ENCODE measurements at places on chromosomes 3 and 15.

GRCh38 chr3:10888518-10889090 is 72.6 kb downstream of the SLC6A11 start:
- DNase-seq: no peak

- no peak for DNase-seq
Observed at GRCh38 chr15:50187997-50188396, 6.0 kb downstream of the SLC27A2 start.

DNA sequence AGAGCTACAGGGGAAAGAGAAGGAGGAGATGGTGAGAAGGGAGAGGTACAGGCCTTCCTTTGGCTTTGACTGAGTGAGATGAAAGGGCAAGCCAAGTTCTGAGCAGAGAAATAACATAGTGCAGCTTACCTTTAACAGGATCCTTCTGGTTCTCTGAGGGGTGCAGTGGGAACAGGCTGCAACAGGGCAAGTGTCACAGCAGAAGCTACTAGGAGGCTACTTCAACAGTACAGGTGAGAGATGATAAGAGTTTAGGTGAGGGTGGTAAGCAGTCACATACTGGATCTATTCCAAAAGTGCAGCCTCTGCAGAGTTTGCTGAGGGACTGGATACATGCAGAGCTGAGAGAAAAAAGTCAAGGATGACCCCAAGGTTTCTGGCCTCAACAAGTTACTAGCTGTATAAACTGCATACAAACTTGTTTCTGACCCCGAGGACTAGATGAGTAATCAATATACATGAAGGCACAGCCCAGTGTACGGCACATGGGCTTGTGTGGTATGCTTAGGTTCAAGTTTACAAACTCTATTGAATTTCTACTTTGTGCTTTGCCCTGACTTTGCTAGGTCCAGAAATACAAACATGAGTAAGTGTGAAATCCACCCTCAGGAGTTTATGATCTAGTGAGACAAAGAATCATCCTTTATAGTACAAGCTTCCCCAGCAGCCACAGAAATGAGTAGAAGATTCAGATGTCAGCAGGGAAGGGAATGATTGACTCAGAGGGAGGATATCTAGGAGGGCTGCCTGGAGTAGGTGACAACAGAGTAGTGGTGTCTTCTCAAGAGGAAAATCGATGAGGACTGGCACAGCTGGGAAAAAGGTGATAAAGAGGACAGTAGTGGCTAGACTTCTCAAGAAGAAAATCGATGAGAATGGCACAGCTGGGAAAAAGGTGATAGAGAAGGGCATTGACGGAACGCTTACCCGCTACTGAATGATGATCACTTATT is 78.2 kb upstream of the TJP1 start:
- no peak for DNase-seq

DNA sequence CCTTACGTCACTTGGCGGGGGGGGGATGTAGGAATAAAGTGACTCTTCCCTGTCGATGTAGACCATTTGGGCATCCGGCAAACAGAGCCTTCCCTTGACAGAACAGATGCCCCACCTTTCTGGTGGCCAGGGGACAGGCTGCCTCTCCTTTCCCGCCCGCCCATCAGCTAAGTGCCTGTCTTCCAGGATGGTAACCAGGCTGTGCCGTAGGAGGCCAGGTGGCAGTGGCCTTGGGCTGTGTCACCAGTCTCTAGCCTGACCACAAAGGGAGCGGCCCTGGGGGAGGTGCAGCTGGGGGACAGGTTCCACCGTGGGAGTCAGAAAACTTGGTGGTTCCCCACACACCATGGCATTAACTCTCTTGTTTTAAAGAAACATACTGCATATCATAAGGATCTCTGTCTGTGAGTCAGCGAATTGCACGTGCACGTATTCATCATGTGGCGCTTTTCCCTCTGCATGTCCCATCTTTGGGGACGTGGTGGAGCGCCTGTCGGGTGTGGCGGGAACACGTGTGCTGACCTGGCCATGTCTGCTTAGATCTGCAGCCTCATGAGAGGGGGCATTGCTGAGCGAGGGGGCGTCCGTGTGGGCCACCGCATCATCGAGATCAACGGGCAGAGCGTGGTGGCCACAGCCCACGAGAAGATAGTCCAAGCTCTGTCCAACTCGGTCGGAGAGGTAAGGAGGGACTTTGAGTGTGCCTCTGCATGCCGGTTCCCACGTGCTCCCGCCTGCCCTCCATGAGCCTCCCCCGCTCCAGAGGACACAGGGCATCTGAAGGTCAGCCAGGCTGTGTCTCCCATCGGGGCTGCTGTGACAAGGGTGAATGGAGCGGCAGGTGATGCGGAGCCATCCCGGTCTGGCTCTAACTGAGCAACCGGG is 156.0 kb downstream of the NSMCE3 start:
- DNase-seq: no peak

GRCh38 chr3:133956982-133957381 is 61.3 kb upstream of the RAB6B start:
- DNase-seq: no peak

GRCh38 chr3:117035745-117036144 is 326.2 kb downstream of the TUSC7 start:
- peak; percentile 18 for DNase-seq

DNA sequence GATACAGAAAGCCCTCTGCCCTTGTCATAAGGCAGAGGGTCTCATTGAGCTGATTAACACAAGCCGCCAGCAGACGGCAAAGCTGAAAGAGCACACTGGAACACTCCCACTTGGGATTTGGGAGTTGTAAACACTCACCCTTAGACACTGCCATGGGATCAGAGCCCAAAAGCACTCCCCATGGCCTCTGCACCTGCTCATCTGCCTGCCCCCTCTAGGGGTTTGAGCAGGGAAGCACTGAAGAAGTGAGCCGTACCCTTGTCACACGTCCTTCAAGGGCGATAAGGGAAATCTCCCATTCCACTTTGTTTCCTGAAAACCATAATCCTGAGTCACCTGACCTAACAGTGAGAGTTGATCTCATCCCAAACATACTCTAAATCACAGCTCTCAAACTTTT is 14.7 kb downstream of the FSIP1 start:
- DNase-seq: no peak

DNA sequence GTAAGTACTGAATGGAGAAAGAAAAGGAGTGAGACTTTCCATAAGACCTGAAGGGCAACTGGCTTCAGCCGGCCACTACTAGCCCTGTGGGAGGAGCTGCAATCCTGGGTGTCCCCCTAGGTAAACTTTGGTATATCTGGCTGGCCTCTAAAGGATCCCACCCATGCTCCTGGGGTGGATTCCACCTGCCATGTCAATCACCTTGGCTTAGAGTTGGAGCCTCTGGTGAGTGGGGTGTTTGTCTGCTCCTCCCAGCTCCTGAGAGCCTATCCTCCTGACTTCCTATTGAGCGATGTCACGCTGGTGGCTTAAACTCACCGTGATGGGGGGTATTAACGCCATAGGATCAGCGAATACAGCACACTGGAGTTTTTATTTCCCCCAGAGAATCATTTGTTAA is 2.6 kb downstream of the SPTBN5 start:
- DNase-seq: no peak

GRCh38 chr3:195194559-195195206 is 76.3 kb downstream of the XXYLT1 start:
- no peak for DNase-seq

DNA sequence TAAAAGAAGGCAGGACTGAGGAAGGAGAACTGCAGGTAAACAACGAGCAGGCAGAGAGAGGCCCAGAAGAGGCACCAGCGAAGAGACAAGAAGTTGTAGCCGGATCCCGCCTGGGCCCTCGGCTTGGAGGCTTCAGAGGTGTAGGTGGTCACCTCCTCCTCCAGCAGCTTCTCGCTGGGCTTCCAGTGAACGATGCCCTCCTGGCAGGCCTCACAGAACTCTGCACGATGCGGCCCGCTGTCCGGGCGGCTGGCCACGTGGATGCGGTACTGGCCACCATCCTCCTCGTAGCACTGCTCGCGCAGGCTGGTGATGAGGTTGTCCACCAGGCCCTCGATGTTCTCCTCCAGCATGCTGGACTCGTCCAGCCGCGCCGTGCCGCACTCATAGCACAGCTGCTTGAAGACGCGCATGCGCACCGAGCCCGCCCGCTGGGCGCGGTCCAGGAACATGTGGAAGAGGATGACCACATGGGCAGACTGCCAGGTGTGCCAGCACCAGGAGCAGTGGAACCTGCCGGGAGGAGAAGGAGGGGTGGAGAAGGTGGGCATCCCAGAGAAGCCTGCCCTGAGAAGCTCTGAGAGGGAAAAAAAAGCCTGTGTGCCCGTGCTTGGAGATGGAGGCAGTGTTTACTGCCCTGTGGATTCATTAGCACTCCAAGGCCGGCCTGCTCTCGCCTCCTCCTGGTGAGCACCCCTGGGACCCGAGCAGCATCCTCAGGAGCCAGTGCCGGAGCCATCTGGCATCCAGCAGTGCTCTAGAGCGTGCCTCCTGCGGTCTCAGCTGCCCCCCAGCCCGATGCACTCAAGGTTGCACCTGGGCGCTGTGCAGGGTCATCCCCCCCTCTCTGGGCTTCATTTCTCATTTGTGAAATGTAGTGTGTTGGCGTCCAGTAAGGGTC is 3.6 kb downstream of the RTP2 start:
- no peak for DNase-seq

- peak; percentile 28 for DNase-seq
Observed at GRCh38 chr15:79673416-79674123, 223.2 kb downstream of the MTHFS start.
